DMS79 (cell line): ENCODE measurements at places on chromosomes 5 and 9.

- no peak for DNase-seq
Observed at GRCh38 chr9:89311346-89312221, 589 bp downstream of the CKS2 start.

GRCh38 chr9:30507166-30507565 lies 1877.3 kb upstream of the ACO1 start:
- no peak for DNase-seq

GRCh38 chr5:137933491-137933911 lies 44.2 kb downstream of the PKD2L2 start:
- peak; percentile 0 for DNase-seq

GRCh38 chr5:179206366-179206765 lies 138.9 kb downstream of the ADAMTS2 start:
- no peak for DNase-seq

GRCh38 chr5:23411994-23412393 lies 95.4 kb upstream of the PRDM9 start:
- DNase-seq: no peak

- no peak for DNase-seq
Observed at GRCh38 chr5:14411216-14411615, 170.4 kb upstream of the OTULINL start.

- DNase-seq: no peak
Observed at GRCh38 chr5:90344689-90345088, 64.9 kb downstream of the CETN3 start.

DNA sequence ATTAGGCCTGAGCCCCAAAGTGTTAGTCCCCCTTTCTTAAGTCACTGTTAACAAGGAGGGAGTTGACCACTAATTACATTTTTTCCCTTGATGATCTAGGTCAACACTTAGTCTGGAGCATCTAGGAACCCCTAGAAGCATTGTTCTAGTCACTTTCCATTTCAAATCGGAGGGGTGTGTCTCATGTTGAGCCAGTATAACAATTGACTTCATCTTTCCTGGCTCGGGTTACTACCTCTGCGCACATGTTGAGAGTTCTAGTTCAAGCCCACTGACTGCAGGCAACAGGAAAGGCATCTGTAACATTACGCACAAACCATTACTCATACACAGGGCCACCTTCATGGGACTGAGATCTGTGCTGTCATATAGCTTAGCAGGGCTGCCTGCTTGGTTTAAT lies 164.9 kb downstream of the NTRK2 start:
- DNase-seq: no peak
